Left colon (tissue), 2 donors: ENCODE measurements at places on chromosomes 6 and 20. TPM values are rescaled to one million over a fixed set of nuclear protein-coding genes. Genes with fewer than 3 reads are reported as not detected.

L3MBTL1 gene
- total RNA-seq: 7.6 TPM

DLK2 gene
- 0.28 TPM for total RNA-seq

GRCh38 chr6:28226460-28226859 is 1.4 kb downstream of the ZSCAN9 start:
- DNase-seq: no peak

DNA sequence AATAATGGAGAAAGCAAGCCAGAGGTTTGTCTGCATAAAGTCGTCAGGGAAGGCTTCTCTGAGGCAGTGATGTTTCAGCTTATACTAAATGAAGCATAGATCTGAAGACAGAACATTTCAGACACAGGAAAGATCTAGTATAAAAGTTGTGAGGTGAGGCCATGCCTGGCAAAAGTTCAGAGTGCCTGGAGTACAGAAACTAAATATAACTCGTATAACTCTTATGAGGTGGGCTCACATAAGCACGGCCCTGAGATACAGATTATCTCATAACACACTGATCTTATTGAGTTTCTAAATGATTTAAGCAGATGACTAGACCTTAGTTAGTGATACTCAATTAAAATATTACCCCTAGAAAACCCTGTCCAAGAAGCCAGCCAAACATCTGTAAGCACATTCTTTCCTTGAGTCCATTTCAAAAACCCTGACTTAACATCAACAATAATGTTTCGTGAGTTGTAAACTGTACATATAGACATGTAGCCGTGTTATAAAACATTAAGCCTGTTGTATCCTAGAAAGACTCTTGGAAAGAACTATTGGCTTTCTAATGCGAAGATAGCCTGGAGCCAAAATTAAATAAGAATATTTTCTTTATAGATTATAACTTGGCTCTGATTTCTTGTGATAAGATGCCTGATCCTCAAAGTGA is 667.6 kb downstream of the TENT5A start:
- DNase-seq: no peak

DNA sequence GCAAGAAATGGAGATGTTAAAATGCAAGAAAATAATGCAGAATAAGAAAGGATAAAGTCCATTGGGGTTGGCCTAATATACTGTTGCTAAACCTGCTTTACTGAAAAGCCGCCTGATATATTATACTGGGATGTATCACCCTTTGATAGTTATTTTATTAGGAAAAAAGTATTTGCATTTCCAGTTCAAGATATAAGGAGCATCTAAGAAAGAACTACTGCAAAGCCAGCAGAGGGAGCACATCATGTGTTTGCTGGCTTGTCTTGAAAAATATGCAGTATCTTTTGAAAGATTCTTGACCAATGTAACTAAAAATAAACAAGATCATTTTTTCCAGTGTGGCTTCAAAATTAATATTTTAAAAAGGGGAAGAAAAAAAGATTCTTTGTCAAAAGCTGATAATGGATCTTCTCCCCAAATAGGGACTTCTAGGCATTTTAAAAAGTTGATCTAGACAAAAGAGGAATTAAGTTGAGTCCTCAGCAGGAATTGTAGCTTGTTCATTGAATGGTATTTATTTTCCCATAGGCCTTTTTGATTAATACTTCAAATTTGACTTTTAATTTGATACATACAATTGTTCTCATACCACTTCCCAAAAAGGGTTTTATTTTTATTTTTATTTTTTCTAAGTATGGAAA is 214.9 kb downstream of the ZFAND3 start:
- DNase-seq: no peak

MCM8 gene
- 5.9 TPM for total RNA-seq

DNA sequence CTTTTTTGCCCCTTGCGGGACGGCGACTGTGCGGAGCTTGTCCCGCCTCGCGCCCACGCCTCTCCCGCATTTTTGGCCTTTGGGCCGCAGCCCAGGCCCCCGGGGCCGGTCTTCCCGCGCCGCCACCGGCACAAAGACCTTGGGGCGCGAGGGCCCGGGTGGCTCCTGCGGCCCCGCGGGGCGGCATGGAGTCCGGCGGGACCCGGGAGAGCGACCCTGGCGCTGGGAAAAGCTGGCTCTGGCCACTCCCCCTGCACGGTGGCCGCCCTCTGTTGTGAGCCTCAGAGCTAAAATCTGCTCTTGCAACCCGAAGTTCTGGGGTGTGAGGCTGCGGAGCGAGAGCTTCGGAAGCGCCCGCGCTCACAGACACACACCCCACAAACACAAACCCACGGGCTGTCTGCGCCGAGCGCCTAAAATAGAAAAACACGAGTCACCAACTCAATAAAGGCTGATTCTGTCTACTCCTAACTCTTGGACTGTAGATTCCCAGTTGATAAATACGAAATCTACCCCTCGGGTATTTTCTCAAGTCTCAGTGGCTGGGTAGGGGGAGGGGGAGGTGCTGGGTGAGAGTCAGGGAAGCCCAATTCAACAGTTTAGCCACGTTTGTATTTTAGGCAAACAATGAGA is 496 bp upstream of the BEND3 start:
- DNase-seq: peak; percentile 42

DNA sequence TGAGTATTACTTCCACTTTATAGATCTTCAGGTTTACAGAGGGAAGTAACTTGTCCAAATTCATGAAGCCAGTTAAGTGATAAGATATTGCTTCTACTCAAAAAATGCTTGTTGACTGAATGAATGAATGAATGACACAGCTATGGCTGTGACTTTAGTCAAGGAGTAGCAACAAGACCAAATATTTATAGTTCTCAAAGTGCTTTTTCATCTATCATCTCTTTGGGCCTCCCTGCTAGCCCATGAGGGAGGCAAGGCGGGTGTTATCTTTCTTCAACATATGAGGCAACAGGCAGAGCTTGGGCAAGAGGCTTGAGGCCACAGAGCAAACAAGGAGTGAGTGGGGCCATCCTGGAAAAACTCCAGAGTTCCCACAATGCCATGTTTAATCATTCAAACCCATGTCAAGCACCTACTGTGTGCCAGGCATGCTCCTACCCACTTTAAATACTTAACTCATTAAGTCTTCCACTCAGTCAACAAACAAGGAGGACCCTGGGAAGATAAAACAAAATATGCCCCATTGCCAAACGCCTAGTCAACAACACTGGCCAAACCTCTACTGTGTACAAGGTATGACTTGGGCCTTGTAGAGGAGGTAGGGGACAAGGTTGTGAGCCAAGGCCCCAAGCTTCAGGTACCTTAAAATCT is 15.9 kb downstream of the BCL2L1 start:
- DNase-seq: no peak

DST gene
- 332 TPM for total RNA-seq

DNA sequence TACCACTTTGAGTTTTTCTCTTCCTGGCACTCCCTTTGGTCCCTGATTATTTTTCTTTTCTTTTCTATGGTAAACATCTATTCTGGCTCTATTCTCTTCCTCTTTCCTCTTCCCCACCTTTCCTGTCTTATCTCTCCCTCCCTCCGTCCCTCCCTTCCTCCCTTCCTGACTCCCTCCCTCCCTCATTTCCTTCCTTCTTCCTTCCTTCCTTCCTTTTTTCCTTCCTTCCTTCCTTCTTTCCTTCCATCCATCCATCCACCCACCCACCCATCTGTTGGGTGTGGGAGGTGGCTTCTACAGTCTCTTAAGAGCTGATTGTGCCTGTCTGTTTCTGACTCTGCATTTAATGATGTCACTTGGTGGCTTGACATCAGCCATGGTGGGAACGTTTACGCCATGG is 43.5 kb upstream of the GTSF1L start:
- no peak for DNase-seq

- DNase-seq: no peak
Measured at GRCh38 chr6:169934699-169935347, 183.4 kb downstream of the ERMARD start.

PRR18 gene
- not detected for total RNA-seq

DNA sequence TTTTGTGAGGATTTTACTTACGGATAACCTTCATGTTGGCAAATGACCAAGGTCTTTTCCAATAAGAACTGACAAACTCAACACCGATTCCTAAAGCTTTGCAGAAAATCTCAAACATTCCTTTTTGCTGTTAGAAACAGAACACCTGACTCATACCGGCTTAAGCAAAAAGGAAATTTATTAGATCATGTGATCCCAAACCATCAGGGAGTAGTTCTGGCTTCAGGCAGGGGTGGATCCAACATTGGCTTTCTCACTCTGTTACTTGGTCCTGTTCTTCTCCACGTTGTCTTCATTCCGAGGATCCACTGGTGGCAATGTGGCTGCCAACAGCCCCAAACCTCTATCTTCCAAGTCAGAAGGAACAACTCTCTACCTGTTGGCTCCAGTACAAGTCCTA is 95.9 kb upstream of the PMEPA1 start:
- DNase-seq: no peak

DNA sequence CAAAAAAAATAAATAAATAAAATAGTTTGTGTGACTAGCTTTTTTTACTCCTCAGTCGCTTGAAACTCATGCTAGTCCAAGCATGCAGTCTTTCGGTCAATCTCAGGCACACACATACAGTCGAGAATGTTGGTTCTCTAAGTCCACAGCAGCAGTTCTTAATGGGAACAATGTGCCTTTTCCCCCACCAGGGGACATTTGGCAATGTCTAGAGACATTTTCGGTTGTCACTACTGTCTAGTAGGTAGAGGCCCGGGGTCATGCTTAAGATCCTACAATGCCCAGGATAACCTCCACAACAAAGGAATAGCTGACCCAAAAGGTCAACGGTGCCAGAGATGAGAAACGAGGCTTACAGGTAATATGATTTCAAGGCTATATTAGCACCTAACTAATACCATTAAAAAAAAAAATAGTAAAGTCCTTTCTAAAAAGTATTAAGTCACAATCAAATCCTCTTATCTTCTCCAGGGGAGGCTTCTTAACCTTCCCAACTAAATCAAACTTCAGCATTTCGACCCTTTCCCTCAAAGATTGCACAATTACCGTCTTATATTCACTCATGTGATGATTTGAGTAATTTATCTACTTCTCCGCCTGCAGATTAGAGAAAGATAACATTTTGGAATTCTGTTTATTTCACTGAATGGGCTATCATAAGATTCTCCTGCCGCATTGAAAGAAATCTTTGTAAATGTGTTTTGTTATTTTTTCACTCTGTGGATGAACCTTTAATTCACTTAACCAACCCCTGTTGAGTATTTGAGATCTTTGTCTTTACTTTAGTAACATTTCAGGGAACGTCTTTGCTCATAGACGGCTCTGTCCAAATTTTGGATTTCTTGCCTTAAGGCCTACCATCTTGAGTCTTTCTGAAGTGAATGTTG is 8.1 kb upstream of the SALL4 start:
- no peak for DNase-seq

DNA sequence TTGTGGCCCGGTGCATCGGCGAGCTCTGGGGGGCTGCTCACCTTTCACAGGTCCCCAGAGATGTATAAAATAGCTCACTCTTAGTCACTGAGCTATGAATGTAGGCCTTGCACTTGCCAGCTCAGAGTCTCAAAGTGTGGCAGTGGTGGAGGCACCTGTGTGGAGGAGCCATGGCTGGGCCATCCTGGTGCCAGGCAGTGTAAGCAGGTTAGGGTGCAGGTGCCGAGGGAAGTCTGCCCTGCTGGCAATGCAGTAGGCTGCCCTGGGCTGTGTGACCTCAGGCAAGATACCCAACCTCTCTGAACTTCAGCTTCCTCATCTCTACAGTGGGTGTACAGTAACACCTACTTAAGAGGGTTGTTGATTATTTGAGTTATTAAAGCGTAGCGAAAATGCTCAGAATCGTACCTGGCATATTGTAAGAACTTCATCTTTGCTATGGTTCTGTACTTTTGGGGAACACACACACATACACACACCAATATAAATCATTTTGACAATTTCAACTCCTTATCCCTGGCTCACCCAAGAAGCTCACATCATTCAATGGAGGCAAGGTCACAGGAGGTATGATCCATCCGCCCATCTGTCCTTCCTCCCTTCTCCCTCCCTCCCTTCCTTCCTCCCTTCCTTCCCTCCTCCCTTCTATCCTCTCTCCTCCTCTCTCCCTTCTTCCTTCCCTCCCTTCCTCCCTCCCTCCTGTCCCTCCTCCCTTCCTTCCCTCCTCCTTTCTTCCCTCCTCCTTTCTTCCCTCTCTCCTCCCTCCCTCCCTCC is 66.8 kb upstream of the STX16 start:
- no peak for DNase-seq

DNA sequence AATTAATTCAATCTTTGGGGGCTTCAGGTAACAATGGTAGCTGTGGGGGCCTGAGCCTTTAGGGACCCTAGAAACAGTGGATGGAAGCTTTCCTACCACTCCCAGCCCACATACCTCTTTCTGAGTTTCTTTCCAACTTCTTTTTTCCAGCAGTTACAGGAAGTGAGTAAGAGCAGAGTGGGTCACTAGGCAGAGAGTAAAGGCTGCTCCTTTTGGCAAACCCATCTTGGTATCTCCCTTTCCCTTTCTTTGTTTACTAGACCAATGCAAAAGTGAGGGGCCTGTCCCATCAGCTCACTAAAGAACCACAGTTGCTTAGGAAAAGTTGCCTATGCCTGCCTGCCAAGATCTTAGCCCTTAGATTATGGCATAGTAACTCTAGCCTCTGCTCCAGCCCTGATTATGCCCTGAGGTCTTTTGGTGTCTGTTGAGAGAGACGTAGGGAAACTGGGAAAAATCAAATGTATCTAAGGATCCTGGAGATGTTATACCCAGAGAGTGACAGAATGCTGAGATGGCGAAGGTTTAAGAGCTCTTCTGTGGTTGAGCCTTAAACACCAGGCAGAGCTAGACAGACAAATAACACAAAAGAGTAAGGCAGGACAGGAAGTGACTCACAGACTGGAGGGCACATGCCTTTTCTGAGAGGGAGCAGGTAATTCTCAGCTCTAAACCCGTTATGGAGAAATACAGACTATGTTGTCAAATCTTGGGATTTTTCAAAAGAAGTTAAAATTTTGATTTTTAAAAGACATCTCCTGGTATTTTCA is 31.3 kb downstream of the TRMT6 start:
- no peak for DNase-seq

PDE10A gene
- 0.85 TPM for total RNA-seq

- no peak for DNase-seq
Measured at GRCh38 chr20:61738601-61739069, 327.0 kb downstream of the TAF4 start.

ANKRD6 gene
- total RNA-seq: 2.7 TPM

- DNase-seq: no peak
Measured at GRCh38 chr6:8075185-8075584, 11.0 kb upstream of the BLOC1S5 start.

DNA sequence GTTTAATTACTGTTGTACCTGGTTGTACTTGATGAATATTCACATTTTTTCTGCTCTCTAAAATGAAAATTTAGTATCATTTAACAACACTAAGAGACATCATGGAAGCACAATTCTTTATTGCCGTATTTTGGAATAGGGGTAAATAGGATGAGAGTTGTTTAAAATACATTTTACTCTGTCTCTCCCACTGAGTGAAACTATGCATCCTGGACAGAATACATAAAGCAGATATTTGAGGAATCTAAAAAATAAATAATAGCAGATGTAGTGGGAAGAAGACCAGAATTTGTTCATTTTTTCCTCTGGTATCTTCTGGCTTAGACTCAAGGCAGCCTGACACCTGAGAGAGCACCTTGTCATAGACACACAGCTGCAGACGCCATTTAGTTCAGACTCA is 119.1 kb upstream of the AHI1 start:
- DNase-seq: no peak

GRCh38 chr20:42255821-42256220 is 637.6 kb upstream of the CHD6 start:
- DNase-seq: no peak
